ENCODE measurements at places on chromosomes 5 and 9.

DNA sequence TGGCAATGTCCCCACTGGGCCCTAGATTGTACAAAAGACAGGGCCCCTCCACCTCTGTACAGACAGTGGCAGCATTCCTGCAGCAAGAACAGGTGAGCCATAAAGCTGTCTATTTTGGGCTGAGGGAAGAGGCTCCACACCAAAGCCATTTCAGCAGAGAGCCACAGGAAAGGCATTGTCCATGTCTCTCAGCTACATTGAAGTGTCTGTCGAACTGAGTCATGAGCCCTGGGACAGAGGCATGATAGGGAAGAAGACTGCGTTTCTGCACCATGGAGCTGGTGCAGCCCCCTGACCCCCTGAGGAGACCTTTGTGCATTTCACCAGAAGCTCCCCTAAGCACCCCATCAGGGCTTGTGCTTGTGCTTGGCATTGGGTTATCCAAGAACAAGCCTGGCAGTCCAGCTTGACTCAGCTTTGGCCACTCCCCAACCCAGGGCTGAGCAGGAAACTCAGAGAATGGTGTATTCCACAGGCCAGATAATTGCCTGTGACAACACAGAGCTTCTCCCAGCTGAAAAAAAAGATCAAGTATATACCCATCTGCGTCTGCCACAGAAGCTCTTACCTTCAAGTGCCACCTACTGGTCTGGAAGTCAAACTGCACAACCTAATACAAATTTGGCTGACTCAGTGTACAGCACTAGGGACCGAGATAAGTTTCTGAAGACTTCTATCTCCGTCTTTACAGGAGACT lies 5.9 kb upstream of the FRMD3 start:
- peak; percentile 90 for DNase-seq

GRCh38 chr9:109401990-109402318 lies 81.1 kb upstream of the EPB41L4B start:
- no peak for DNase-seq

DNA sequence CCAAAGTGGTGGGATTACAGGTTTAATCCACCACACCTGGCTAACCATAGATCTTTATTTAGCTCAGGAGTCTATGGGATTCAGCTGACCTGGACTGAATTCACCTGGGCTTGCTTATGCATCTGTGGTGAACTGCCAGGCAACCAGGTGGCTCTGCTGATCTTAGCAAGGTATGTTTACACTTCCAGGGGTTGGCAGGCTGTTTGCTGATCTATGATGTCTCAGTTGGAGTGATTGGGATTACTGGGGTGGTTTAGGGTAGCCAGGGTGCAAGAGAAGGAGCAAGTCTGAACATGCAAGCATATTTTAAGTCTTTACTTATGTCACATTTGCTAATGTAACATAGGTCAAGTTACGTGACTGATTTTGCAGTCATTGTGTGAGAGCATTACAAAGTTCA lies 63.6 kb upstream of the JAK2 start:
- peak; percentile 7 for DNase-seq

- DNase-seq: no peak
These were observed 283.9 kb downstream of the ADAMTS6 start for GRCh38 chr5:65197531-65198455.

GRCh38 chr5:33788922-33789566 lies 102.7 kb downstream of the ADAMTS12 start:
- DNase-seq: no peak

GRCh38 chr5:83964271-83964670 lies 243.6 kb upstream of the HAPLN1 start:
- no peak for DNase-seq

- DNase-seq: no peak
These were observed 246.1 kb upstream of the ANKH start for GRCh38 chr5:15117688-15118087.

DNA sequence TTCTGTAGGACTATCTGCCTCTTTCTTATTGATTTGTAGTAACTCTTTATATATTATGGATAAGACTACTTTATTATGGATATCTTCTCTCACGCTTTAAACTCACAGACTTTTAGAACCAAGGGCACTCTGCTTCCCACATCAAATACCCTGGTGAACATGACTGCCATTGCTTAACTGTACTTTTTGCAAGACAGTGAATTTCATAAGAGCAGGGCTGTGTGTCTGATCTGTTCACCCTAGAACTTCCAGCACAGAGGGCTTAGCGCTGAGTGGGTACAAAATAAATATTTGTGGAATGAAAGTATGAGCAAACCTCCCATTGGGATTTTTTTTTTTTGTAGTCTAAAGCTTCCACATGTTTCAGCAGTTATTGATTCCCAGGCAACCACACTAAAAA lies 84.8 kb downstream of the CFAP77 start:
- no peak for DNase-seq

GRCh38 chr5:181005791-181006190 lies 17.1 kb downstream of the BTNL3 start:
- no peak for DNase-seq

DNA sequence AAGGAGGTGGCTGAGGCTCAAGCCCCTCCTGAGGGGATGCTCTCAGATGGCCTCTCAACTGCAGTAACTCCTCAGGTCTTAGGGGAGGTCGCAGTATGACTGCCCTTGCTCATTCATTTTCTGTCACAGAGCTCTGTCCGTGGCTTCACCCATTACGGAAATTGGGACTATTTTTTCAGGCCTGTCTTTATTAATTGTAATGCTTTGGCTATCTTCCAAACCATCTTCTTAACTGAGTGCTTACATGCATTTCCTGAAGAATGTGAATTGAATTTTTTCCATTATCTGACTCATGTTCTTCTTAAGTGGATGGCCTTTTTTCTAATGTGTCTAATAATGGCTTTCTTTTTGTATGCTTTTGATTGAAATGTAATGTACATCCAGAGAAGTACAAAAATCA lies 36.4 kb upstream of the SV2C start:
- no peak for DNase-seq

DNA sequence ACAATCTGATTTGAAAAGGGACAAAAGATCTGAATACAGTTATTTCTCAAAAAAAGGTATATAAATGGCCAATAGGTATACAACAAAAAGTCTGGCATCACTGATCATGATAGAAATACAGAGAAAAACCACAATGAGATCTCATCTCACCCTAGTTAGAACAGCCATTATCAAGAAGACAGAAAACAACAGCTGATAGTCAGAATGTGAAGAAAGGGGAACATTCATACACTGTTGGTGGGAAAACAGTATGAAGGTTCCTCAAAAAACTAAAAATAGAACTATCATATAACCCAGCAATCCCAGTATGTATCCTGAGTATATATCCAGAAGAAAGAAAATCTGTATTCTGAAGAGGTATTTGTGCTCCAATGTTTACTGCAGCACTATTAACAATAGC lies 75.7 kb upstream of the OR2K2 start:
- no peak for DNase-seq

- peak; percentile 67 for DNase-seq
These were observed 4.0 kb upstream of the NIPSNAP3A start for GRCh38 chr9:104743376-104743985.

GRCh38 chr5:60540856-60541805 lies 158.8 kb downstream of the DEPDC1B start:
- DNase-seq: no peak

- no peak for DNase-seq
These were observed 239.6 kb upstream of the NREP start for GRCh38 chr5:111996574-111996973.

- no peak for DNase-seq
These were observed 57.6 kb downstream of the COX7C start for GRCh38 chr5:86675311-86675710.

- no peak for DNase-seq
These were observed 53.7 kb upstream of the PIP5K1B start for GRCh38 chr9:68651280-68651893.

Data from DMS53 (cell line).